ENCODE measurements at places on chromosomes 5 and 9.

DNA sequence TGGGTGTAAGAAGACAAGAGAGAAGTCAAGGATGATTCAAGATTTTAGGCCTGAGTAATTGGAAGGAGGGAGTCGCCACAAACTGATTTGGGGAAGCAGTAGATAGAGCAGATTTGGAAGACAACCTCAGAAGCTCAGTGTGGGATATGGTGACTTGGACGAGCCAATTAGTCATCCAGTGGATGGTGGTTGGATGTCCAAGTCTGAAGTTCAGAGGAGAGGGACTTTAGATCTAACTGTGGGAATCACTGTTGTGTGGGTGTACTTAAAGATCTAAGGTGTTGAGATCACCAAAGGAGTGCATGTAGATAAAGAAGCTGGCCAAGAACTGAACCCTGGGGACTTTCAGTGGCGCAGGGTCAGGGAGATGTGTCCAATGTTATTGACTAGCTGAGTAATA lies 2.2 kb downstream of the IDNK start:
- no peak for DNase-seq

- no peak for DNase-seq
Measured at GRCh38 chr5:1494780-1495524, 28.8 kb downstream of the LPCAT1 start.

GRCh38 chr5:174045470-174046025 lies at the start of gene NSG2:
Gene NSG2 (plus strand): TSS chr5:174045706. CDS start chr5:174046756, 1,050 bp downstream.
- peak; percentile 11 for DNase-seq

DNA sequence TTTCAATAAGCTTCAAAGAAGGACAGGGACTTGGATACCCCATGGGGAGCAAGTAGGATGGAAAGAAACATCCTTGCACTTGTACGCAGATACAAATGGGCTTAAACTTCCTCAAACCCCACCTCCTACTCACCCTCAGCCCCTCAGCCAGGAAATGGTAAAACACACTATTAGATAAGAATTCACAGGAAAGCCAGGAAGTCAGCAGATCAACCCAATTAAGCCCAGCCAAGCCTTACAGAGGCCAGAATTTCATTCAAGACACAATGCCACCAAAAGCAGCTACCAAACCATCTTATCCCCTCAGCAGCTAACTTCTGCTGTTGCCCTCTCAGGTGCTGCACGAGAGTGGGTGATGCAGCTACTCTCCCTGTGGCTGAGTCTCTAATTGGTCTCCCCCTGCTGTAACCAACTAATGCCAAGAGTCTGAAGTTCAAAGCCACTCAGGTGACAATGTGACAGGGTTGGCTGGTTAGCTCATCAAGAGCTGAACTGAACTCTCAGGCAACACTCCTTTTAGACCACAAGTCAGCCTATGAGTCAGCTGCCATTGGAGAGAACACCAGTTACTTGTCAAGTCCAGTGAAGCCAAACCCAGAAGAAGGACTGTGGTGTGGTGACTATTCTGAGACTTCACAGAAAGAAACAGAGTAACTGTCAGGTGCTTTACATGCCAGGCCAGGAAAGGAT lies 201.9 kb downstream of the ZNF608 start:
- no peak for DNase-seq

GRCh38 chr5:32785611-32786254 lies 74.6 kb downstream of the NPR3 start:
- no peak for DNase-seq

- DNase-seq = no peak
Measured at GRCh38 chr9:128495296-128495695, 9.2 kb upstream of the GLE1 start.

GRCh38 chr9:135749171-135750045 lies 47.4 kb downstream of the KCNT1 start:
- no peak for DNase-seq

- DNase-seq = no peak
Measured at GRCh38 chr9:106897751-106898150, 34.8 kb downstream of the ZNF462 start.

DNA sequence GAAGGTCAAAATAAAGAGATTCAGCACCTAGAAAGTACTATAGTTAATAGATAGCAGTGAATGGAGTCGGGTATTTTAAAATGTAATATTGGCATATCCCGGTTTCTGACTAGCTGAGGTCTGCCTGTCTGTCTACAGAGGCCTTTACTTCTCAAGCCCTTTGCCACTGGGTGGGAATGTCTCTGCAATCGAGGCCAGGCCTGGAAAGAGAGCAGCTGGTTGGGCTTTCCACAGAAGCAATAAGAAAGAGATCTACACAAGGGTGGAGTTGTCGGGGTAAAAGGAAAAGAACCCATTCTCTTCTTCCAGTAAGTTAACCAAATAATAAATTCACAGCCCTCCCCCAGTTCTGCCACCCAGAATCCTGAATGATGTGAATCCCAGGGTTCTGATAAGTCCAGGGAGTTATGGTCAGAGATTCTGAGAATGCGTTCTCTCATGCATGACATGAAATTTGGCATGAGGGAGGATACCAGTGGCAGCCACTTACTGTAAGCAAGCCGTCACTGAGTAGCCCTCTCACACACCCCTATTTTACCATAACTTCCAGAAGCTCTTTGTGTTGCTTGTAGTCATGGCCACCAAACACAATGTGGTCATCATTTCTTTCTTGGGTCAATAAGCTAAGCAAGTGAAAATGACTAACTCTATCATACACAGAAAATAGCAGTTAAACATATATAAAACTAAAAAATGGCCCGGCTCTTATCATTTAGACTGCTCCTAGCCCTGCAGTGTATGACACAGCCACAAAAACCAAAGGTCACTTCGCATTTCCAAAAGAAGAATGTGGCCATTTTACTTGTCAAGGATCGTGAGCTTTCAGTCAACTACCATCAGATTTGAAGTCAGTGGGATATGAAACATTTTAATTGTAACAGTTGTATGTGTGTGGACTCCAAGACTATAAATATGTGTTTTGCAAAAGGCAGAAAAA lies 185.0 kb downstream of the GLIS3 start:
- no peak for DNase-seq

DNA sequence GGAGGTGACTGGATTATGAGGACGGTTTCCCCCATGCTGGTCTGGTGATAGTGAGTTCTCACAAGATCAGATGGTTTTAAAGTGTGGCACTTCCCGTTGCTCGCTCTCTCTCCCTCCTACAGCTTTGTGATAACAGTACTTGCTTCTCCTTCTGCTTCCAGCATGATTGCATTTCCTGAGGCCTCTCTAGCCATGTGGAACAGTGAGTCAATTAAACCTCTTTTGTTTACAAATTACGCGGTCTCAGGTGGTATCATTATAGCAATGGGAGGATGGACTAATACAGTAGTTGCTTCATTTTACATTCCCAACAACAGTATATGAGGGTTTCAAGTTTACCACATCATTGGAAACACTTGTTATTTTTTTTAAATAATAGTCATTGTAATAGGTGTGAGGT lies 937.3 kb upstream of the ARRDC3 start:
- no peak for DNase-seq

DNA sequence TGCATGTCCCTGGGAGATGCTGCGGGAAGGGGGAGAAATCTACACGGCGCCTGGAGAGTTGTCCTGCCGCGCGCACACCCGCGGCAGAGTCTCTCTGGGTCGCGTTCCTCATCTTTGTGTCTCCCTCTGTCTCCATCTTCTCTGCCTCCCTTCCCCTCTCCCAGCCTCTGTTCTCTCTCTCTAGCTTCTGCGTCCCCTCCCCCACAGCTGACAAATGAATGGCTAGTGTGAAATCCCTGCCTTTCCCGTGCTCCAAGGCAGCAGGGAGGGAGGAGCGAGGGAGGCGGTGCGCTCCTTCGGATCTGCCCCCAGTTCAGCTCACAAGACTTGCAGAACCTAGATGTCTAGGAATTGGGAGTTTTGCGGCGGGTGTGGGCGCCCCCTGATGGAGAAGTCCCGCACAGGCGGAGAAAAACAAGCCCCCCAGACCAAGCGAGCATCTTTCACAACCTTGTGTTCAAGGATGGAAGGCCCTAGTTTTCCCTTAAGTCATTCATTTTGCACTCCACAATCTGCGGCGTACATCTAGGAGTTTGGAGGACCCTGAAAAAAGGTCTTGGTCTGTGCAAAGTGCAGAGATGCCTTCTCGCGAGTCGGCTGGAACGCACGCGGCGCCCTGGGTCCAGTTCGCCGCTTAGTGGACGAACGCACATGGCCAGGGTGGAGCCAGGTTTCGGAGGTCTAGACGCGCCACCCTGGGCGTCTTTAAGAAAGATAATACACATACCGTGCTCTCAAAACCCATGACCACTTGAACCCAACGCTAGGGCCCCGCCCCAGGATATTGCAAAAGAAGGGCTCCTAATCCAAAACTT lies 2.0 kb downstream of the VCAN start:
- DNase-seq = peak; percentile 94

GRCh38 chr5:34609951-34610441 lies 46.1 kb upstream of the RAI14 start:
- DNase-seq = no peak

DNA sequence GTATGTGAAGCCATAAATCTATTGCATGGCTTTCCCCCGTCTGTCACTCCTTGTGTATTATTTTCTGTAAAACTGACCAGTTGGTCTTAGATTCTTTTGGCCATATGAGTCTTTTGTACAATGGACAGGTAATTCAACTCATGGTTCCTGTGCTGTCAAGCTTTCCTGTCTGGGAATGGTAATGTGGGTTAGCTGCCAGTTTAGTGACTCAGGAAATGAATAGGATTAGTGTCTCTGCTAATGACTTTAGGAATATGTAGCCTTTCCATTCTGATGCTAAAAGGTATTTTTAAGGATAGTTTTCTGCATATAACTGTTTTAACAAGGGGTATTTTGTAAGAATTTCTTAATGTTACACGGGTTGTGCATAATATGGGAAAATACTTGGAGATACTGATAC lies 182.7 kb downstream of the PBX3 start:
- DNase-seq = no peak

GRCh38 chr5:64653766-64654560 lies 36.3 kb upstream of the SHISAL2B start:
- DNase-seq = no peak

GRCh38 chr5:71461360-71461759 lies 5.9 kb downstream of the BDP1 start:
- DNase-seq = no peak

- DNase-seq = no peak
Measured at GRCh38 chr9:28004900-28005299, 431.6 kb upstream of the C9orf72 start.

GRCh38 chr9:93380410-93381060 lies 71.0 kb upstream of the FAM120A start:
- DNase-seq = no peak

DNA sequence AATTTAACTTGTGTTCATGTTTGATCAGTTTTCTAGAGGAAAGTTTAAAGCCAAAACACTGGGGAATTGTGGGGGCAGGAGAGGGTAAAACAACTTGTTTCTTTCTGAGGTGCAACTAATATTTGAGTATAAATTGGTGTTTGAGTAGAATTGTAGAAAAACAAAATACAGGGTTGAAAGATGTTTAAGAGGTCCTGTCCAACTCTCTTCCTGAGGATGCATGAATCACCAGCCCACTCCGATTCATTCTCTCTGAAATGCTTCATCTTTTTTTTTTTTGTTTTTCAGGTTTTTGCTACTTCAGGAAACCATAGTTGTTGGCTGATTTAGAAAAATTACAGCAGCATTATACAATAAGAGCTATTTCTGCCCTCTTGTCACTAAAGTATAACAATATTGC lies 42.4 kb upstream of the TMC1 start:
- DNase-seq = no peak

DNA sequence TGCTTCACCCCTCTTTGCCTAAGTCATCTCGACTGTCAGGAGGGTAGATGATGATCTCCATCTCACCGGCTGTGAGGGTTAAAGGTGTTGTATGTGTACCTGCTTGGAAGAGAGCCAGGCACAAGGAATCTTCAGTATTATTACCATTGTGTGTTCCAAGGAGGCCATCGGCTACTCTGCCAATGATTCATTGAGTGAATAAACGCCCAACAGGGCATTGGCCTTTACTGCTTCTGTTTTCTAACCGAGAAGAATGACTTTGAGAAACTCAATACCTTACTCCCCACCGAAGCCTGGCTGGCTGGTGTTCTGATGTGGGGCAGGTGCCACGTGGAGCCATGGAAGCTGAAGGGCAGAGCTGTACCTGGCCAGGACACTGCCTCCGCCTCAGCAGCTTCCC lies 228.8 kb downstream of the SNX18 start:
- no peak for DNase-seq

DNA sequence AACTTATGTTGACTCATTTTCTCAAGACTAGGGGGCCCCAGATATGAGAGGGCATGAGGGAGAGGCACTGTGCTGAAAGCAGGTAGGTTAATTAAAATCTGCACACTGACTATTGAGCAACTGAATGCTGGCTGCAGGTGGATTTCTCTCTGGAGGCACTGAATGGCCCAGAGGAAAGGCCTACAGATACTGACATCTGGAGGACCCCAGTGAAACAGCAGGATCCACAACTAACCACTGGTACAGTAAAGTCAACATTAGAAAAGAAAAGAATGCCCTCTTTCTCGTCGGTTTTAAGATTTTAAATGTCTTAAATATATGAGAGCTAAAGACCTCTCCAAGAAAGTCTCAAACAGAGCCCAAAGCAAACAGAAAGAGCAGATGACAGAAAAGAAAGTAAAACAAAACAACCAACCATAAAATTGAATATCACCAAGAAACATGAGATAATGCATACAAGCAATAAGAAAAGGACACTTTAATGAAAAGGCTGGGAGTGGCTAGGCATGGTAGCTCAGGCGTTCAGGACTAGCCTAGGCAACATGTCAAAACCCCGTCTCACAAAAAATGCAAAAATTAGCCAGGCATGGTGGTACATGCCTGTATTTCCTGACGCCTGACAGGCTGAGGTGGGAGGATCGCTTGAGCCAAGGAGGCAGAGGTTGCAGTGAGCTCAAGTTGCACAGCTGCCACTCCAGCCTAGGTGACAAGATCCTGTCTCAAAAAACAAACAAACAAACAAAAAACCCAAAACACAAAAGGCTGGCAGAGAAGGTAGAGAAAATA lies 43.3 kb downstream of the PUM3 start:
- DNase-seq = no peak
